ENCODE measurements at places on chromosomes 12 and 14.

DNA sequence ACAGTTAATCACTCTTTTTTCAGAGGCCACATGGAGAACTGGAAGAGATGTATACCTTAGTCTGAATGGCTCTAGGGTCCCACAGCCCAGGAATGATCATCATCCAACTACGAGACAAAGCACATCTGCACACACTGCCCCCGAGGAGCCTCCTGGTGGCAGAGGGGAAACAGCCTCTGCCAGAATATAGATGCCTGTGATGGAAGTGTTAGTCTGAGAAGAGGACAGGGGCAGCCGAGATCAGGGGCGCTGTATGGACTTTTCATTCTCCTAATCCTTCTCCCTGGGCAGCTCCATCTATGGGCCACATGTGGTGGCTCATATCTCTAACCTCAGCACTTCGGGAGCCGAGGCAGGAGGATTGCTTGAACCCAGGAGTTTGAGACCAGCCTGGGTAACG lies 82.8 kb upstream of the CAPRIN2 start:
- DNase-seq = no peak

DNA sequence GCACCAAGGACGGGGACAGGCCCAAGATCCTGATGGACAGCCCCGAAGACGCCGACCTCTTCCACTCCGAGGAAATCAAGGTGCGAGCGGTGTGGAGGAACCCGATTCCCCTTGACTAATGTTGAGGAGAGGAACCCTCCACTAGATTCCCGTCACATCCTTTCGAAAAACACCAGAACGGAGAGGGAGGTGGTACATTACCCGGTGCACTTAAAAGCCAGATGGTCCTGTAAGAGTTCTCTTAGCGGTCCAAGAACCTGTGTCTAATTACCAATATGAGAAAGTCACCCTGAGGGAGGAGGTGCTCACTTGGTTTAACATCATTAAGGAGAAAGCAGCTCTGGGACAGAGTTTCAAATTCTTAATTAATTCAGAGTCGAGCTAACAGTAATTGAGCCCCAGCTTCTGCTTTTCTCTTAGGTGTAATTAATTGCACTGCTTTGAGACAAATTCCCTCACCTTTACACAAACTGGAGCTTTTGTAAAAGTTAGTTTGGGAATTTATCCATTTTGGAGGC lies 450 bp downstream of the PRKAB1 start:
- no peak for DNase-seq

GRCh38 chr14:22545842-22546721 lies 42.9 kb downstream of the DAD1 start:
- DNase-seq = no peak

DNA sequence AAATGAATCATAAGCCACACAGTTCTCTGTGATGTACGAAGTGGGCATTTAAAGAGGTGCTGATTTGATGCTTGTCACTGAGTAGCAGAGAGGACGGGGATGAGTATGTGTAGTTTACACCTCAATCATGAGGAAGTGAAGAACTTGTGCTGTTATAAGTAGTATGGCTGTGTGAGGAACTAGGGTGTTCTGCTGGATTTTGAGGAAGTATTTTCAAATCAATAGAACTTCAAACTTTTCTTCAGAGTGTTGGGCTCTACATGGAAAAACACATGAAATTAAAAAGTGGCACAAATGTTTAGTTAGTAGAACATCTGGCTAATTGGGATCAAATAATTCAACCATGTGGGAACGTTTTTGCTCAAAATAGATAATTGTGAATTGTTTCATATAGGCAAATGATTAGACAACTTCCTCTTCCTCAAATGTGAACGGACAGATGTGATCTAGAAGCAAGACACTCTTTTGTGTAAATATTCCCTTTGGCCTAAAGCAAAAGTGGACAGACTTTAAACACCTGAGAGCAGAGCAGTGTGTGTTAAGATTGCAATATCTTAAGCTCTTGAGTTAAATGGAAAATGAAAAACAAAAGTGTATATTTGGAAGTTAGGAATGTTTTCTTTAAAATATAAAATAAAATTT lies 168.5 kb downstream of the NAV3 start:
- DNase-seq = peak; percentile 17

DNA sequence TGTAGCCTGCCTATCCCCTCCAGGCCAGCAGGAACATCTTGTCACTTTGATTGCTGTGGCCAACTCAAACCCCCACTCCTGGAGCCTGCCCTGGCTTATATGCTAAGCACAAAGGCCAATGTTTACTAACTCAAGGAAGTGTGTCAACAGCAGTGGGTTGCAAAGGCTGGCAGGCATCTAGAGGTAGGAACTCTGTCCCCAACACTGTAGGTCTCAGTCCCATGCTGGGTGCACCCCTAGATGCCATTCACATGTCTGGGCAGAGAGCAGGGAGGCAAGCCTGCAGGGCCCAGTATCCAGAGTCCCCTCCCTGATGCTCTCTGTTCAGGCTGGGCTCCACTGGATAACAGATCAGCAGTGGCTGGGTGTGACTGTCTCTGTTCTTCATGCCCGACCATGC lies 1.6 kb upstream of the HPD start:
- DNase-seq = peak; percentile 55

GRCh38 chr12:12357719-12358461 lies 1.0 kb downstream of the BORCS5 start:
- no peak for DNase-seq

DNA sequence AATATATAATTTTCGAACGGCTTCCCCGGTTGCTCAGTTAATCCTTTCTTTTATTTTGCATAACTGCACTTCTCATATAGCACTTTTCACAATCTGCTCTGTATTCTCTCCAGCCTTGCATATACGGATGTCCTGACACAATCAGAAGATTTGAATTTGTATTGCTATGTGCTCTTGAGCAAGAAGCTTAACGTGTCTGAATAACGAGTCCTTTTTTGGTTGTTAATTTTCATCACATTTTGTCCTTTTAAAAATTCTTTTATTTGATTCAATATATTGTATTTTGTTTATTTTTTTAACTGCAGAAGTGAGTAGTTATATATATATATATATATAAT lies 17.6 kb downstream of the A2M start:
- no peak for DNase-seq

DNA sequence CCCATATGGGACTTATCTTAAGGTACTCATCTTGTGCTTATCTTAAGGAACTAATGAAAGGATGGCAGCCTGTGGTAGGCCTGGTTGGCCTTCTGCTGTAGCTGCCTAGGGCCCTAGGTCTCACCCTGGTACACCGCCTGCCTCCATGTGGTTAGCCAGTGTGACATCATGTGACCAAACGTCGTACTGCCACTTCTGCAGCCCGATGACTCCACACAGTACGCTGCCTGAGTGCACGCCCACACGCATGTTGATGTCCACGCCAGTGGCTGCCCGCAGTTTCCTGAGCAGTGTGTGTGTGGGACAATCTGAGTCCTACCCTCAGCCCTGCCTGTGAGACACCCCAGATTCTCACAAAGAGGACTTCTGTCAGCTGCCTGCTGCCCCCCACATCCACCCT lies 5.1 kb downstream of the ADCY4 start:
- no peak for DNase-seq

GRCh38 chr14:48738186-48738925 lies 847.8 kb downstream of the RPS29 start:
- no peak for DNase-seq

GRCh38 chr12:81296556-81297305 lies 218.9 kb downstream of the ACSS3 start:
- DNase-seq = no peak

DNA sequence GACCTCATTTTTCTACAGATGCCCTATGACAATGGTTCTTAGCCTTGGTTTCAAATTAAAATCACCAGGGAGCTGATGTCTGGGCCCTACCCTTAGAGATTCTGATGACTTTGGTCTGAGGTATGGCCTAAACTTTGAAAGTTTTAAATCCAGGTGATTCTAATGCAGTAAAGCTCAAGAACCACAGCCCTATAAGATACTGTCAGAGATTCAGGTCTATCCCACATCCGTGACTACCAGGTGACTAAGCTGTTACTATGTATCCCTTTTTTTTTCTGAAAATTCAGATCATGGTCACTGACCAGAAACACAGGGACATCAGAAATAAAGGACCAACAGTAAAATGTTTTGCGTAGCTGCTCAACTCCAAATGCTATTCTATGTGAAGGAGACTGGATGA lies 148.8 kb upstream of the BMP4 start:
- no peak for DNase-seq

GRCh38 chr12:121264951-121265515 lies 31.5 kb downstream of the CAMKK2 start:
- DNase-seq = no peak

DNA sequence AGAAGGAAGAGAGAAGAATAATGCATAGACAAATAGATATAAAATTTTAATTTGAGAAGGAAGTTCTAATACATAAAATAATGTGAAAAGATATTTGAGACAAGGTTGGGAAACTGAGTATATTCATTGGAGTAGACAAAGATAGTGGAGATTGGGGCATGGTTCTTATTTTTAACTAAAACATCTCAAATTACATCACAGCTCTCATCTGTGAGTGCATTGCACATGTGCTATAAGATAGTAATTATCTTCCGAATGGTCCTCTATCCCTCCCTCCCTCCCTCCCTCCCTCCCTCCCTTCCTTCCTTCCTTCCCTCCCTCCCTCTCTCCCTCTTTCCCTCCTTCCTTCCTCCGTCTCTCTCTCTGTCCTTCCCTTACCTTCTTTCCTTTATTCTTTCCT lies 1104.0 kb upstream of the FLRT2 start:
- DNase-seq = no peak

- no peak for DNase-seq
Measured at GRCh38 chr14:104339829-104340228, 201.4 kb downstream of the KIF26A start.

GRCh38 chr14:64293976-64294671 lies at the start of gene ESR2:
ESR2 (minus strand) TSS chr14:64294371; CDS start chr14:64282985, 11,386 bp downstream.
- peak; percentile 60 for DNase-seq

DNA sequence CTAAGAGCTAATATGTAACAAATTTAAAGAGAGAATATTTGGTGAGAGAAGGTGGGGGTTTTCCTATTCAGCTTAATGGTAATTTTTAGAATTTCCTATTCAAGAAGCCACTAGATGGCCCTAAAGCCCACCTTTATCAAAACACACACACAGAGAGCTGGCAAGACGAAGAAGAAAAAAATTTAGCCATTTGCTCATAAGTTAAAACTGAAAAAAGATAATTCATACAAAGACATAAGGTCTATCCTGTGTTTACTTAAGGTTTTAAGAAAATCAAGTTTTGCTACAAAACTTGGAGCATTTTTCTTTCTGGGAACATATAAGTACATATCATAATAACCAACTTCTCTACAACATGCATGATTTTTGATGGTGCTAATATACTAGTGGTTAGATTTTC lies 46.8 kb upstream of the PCED1B start:
- peak; percentile 73 for DNase-seq

GRCh38 chr14:84225268-84225667 lies 1304.7 kb upstream of the FLRT2 start:
- no peak for DNase-seq

DNA sequence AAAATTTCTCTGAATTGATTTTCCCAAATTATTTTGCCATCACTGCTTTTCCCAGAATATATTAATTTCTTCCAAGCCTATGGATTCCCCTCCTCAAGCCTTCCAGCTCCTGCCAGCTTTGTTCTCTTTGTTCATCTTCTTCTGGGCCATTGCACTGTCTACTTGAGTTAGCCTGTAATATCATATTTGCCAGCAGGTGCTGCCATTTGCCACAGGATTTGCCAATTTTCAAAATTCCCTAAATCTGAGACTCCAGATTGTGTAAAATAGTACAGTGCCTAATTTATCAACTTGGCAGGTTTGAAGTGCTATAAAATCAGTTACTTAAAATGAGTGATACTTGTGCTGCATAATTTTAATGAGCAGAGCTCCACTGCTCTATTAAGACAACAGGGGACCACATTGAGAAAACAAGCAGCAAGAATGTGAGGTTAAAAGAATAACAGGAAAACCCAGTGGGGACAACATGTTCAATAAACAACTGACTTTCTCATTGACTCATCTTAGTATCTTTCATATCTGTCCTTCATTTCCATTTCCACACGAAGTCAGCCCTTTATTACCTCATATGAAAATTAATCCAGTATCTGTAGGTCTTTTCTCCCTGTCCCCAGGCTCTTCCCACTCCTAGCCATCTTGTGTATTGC lies 84.6 kb upstream of the CCDC196 start:
- peak; percentile 29 for DNase-seq

DNA sequence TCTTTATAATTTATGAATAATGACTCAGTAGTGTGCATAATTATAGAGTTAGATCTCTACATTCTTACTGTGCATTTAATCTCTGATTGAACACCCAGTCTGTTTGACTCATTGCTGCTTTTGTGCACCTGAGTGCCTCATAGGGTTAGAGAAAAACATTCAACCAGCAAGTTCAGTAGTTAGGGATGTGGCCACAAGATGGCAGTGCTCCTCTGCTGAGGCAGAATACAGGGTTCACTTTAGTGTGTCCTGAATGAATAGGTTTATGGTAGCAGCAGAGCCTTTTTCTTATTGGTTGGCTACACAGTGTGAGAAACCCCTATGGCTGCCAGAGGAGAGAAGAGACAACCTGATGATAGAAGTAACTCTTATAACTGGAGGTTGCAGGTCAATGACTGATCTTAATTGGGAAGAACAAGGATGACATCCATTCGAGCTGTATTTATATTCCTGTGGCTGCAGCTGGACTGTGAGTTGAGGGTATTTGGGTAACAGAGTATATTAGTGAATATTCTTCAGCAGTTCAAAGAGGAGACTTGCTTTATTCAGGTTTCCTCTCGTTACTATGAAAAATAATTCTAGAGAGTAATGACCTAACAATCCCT lies 194.9 kb upstream of the OR4E1 start:
- peak; percentile 65 for DNase-seq

GRCh38 chr14:74980731-74981461 lies 21.8 kb upstream of the EIF2B2 start:
- no peak for DNase-seq

- no peak for DNase-seq
Measured at GRCh38 chr12:5619628-5620027, 187.7 kb downstream of the NTF3 start.

DNA sequence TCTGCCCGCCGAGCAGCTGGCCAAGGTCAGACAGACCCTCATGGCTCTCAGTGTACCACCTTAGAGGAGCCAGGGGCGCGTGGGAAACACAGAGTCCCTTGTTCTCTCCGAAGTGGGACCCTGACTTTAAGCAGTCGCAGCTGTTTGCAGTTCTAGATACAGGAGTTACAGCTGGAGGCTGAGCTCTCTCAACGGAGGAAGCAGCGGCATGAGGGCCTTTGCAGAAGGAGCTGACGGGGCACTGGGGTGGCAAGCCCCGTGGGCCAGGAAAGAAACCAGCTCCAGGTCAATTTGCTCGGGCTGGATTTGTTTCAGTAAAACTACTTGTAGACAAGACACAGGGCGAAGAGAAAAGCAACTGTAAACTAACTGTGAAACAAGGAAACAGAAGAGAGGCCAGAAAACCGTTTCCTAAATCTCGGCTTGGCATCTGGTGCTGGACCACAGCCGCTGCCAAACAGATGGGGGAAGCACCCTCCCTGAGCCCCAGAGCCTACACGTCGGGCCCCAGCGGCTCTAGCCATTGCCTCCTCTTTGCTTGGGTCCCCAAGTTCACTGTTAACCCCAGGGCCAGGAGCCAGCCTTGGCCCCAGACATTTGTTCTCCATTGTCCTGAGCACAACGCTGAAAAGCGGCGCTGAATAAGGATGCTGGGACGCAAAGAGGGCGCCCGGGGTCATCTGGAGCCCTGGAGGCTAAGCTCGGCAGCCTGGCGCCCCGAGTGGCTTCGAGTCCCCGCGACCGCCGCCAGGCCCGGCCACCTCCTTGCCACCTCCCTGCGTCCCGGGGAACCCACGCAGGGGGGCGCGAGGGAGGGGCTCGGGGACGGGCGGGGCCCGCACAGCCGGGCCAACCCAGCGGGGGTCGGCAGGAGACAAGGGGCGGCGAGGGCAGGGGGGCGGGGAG lies 914 bp upstream of the PACS2 start:
- peak; percentile 58 for DNase-seq

All from T47D (cell line).